Right atrium auricular region (tissue), 2 donors: ENCODE measurements at places on chromosomes 13 and 19.

- no peaks in the 10 kb centered on the region for H3K27me3 ChIP-seq
- no peaks in the 10 kb centered on the region for H3K4me1 ChIP-seq
- no peaks in the 10 kb centered on the region for H3K36me3 ChIP-seq
These were observed 222.5 kb upstream of the SPRY2 start for GRCh38 chr13:80563439-80563838.

GRCh38 chr19:8663920-8664670, 33.7 kb downstream of the NFILZ start:
- H3K4me1 ChIP-seq: no peaks in the 10 kb centered on the region
- no peak overlapping the region for H3K27ac ChIP-seq
- no peaks in the 10 kb centered on the region for H3K27me3 ChIP-seq
- H3K4me3 ChIP-seq: no peak overlapping the region
- no peaks in the 10 kb centered on the region for H3K36me3 ChIP-seq

- H3K36me3 ChIP-seq: no peaks in the 10 kb centered on the region
- H3K27me3 ChIP-seq: no peaks in the 10 kb centered on the region
- DNase-seq: no peak
- H3K27ac ChIP-seq: no peak overlapping the region
- H3K4me1 ChIP-seq: peaks cover 23% of the 10 kb centered on the region
- H3K4me3 ChIP-seq: no peak overlapping the region
These were observed 25.0 kb downstream of the GRIN2D start for GRCh38 chr19:48418317-48419064.

GRCh38 chr13:89457977-89458376, 1786.8 kb downstream of the SLITRK5 start:
- H3K27ac ChIP-seq: no peak overlapping the region
- H3K36me3 ChIP-seq: no peaks in the 10 kb centered on the region
- DNase-seq: no peak

GRCh38 chr19:56905631-56906150, 65.2 kb upstream of the PEG3 start:
- no peak overlapping the region for H3K27ac ChIP-seq
- no peaks in the 10 kb centered on the region for H3K36me3 ChIP-seq
- no peaks in the 10 kb centered on the region for H3K4me1 ChIP-seq
- no peak for DNase-seq

DNA sequence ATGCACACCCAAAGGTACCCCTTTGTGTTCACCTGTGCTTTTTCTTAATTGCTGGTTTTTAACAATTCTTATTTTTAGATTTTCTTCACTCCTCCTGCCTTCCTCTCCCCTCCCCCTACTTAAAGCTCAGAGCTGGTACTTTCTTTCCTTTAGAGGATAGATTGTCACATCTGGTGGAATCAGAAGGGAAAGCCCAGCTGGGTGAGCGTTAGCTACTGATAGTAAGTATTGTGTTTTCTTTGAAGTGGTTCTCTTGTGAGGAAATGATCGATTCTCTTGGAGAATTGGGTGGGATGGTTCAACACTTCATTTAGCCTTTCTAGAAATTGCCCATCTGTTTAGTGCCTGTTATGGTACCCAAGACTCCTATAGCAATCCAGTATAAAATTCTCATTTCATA, 84.8 kb downstream of the FLT1 start:
- no peaks in the 10 kb centered on the region for H3K36me3 ChIP-seq
- no peaks in the 10 kb centered on the region for H3K27me3 ChIP-seq
- H3K4me3 ChIP-seq: no peak overlapping the region
- H3K27ac ChIP-seq: no peak overlapping the region
- DNase-seq: no peak

DNA sequence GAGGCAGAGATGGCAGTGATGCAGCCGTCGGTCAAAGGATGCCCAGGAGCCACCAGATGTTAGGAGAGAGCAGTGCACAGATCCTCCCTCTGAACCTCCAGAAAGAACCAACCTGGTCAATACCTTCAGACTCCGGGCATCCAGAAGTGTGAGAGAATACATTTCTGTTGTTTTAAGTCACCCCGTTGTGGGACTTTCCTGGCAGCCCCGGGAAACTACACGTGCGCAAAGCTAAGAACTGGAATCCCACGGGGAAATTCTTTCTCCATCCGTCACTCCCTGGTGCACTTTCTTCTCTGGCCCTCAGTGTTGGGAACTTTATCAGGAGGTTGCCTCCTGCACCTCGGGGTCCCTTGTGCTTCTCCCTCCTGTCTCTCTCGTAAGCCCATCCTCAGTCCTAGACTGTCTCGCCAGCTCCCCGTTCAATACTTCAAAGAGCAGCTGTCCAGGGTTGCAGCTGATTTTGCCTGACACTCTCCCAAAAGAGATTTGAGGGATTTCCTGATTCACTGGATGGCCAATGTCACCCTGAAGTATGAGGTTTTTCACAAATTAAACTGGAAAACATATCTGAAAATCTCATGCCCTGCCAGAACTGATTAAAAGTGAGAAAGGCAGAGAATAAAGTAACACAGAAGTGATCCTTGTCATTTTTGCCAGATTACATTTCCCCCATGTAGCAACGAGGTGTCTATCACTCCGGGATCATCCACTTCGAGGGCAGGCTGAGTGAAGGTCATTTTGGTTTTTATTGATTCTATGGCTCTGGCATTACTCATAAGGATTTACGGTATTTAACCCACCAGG, 136.8 kb downstream of the DCT start:
- H3K4me1 ChIP-seq: peaks cover 9% of the 10 kb centered on the region
- H3K36me3 ChIP-seq: no peaks in the 10 kb centered on the region
- H3K4me3 ChIP-seq: no peak overlapping the region
- H3K27ac ChIP-seq: no peak overlapping the region

DNA sequence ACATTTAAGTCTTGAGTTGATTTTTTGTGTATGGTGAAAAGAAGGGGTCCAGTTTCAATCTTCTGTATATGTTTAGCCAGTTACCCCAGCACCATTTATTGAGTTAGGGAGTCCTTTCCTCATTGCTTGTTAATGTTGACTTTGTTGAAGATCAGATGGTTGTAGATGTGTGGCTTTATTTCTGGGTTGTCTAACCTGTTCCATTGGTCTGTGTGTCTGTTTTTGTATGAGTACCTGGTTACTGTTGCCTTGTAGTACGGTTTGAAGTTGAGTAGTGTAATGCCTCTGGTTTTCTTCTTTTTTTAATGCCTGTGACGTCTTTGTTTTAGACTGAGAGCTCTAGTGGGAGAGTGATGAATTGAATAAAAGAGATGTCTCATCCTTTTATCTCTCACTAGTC, 83.2 kb downstream of the NBEA start:
- H3K36me3 ChIP-seq: no peaks in the 10 kb centered on the region
- H3K27ac ChIP-seq: no peak overlapping the region
- no peak overlapping the region for H3K4me3 ChIP-seq
- H3K4me1 ChIP-seq: no peaks in the 10 kb centered on the region
- no peak for DNase-seq

DNA sequence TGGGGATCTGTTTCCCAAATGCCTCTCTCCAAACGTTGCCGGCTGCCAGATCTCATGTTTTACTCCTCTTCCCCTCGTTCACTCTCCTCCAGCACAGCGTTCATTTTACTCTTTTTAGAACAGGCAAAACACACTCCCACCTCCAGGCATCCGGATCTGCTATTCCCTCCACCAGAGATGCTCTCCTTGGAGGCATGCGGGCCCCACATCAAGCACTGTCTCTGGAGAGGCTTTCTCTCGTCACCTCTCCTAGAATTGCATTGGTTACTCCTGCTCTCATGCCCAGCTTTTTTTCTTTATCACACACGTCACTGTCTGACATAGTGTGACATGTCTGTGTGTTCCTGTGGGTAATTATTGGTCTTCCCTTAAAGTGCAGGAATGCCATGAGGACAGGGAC, 20.1 kb upstream of the MYADM start:
- H3K4me3 ChIP-seq: no peak overlapping the region
- no peak overlapping the region for H3K27ac ChIP-seq
- no peaks in the 10 kb centered on the region for H3K36me3 ChIP-seq
- H3K4me1 ChIP-seq: peaks cover 14% of the 10 kb centered on the region
- no peaks in the 10 kb centered on the region for H3K27me3 ChIP-seq
- no peak for DNase-seq

GRCh38 chr13:94667190-94667589, 45.2 kb downstream of the SOX21 start:
- no peaks in the 10 kb centered on the region for H3K36me3 ChIP-seq
- H3K27me3 ChIP-seq: no peaks in the 10 kb centered on the region
- no peak overlapping the region for H3K27ac ChIP-seq
- no peak overlapping the region for H3K4me3 ChIP-seq
- DNase-seq: no peak

- no peaks in the 10 kb centered on the region for H3K27me3 ChIP-seq
- H3K27ac ChIP-seq: no peak within 1 kb of the TSS
- DNase-seq: peak; percentile 77
- no peaks in the 10 kb centered on the region for H3K4me1 ChIP-seq
- peak within 1 kb of the TSS; percentile 49 for H3K4me3 ChIP-seq
These were observed at the start of gene ZNF98 for GRCh38 chr19:22422211-22422610. Gene ZNF98, minus strand, starts transcription at chr19:22422346. Its CDS starts 122 bp downstream, at chr19:22422224.

GRCh38 chr13:59415498-59415897, 748.2 kb downstream of the DIAPH3 start:
- H3K27me3 ChIP-seq: no peaks in the 10 kb centered on the region
- no peak overlapping the region for H3K4me3 ChIP-seq
- H3K36me3 ChIP-seq: no peaks in the 10 kb centered on the region
- no peaks in the 10 kb centered on the region for H3K4me1 ChIP-seq

DNA sequence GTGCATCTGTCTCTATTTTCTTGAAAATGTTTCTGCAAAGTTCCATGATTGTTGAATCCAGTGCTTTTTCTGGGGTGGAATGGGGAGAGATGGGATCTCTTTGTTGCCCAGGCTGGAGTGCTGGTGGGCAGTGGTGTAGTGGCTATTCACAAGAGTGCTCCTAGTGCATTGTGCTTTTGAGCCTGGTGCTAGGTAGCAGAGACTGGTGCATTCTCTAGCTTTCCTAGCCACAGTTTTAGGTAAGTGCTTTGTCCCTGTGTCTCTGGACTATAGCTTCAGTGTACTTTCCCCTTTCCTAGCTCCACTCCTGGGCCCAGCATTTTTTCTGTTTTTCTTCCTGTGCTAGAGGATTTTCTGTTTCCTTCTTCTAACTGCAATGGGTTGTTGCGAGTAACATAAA, 825.6 kb downstream of the SLITRK6 start:
- H3K27ac ChIP-seq: no peak overlapping the region
- DNase-seq: no peak
- no peaks in the 10 kb centered on the region for H3K27me3 ChIP-seq
- no peaks in the 10 kb centered on the region for H3K36me3 ChIP-seq

GRCh38 chr13:45932676-45933075, 81.1 kb upstream of the SIAH3 start:
- no peak overlapping the region for H3K4me3 ChIP-seq
- H3K27ac ChIP-seq: no peak overlapping the region
- no peaks in the 10 kb centered on the region for H3K27me3 ChIP-seq
- no peak for DNase-seq
- H3K36me3 ChIP-seq: no peaks in the 10 kb centered on the region
